ENCODE measurements at places on chromosomes 13 and 19. TPM values are rescaled to one million over a fixed set of nuclear protein-coding genes. Genes with fewer than 3 reads are reported as not detected.

The ZNF625 gene
- total RNA-seq, result 0.13 TPM

The NBEA gene
- 0.07 TPM for total RNA-seq

GRCh38 chr13:70964124-70964523 is 855.9 kb upstream of the KLHL1 start:
- DNase-seq, result no peak

DNA sequence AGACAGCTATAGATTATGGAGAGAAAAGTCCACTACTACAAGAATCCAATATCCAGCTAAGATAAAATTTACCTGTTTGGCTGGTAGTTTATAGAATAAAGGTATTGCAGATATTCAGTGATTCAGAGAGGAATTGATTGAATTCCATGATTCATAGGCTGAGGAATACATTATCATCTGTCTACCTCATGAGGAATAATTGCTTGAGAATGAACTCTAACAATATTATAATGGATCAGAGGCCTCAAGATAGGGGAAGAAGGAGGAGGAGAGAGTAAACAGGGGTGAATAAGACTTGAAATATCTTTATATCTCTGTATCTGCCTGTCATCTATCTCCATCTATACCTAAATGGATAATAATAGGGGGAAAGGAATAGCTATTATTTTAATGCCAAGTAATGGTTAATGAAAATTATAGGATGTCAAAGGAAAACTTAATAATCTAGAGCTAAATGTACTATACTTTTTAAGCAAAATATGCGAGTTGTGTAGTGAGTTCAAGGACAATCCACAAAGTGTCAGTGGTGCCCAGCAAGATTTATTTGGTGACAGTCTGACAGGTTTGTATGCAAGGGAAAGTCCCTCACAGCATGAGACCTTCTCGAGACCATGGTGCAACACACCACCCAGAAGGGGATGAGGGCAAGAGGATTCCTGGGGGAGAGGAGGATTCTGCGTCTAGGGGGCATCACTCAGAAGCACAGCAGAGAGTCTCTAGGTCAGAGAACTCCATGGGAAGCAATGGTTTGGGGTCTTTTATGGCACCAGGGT is 224.5 kb downstream of the GPC5 start:
- no peak for DNase-seq

- no peak for DNase-seq
These were observed 85.9 kb downstream of the KDM4B start for GRCh38 chr19:5054551-5055456.

DNA sequence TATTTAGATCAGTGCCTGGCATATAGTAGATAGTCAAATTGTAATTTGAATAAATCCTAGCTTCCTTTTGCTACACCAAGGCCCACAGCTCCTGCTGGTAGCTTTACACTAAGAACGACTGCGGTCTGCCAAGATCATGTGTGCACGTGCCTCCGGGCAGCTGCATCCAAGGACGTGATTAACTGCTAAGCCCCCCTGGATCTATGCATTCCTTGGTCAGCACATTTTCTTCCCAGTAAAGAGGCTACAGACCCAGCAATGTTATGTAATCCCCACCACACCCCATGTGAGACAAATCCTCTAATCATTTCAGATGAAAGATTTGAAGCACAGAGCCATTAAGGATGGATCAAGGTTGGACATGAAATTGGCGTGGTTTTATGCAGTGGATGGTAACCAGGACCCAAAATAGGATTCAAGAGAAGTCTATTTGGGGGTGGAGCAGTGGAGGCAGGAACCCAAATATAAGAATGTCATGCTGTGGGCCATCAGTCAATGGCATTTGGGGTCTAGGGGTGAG is 65.2 kb upstream of the PEG3 start:
- no peak for DNase-seq

- DNase-seq, result peak; percentile 94
These were observed 49.5 kb downstream of the RFX2 start for GRCh38 chr19:6060600-6061375.

Measured in K562 (cell line).